ENCODE measurements at places on chromosomes 12 and 14. TPM values are rescaled to one million over a fixed set of nuclear protein-coding genes. Genes with fewer than 3 reads are reported as not detected.

The DDX23 gene
- total RNA-seq = 62.4 TPM

The CLEC1B gene
- not detected for total RNA-seq

The ITPR2 gene
- 24.6 TPM for total RNA-seq

The ACOT4 gene
- 1.7 TPM for total RNA-seq

DNA sequence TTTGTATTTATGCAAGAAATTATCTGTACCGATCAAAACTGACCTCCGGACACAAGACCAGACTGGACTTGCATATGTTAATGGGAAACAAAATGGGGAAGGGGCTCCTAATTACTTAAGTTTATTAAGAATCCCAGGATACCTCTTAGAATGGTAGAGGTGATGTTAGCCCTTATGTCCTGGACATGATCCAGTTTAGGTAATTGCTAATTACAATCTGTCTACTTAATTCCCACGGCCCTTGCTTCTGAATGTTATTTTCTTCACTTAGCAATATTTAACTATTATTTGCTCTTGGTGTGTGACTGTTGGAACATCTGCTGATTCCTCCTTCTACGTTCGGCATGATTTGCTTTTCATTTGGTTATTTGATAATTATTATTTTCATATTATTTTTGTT, 644.0 kb downstream of the DIO2 start:
- DNase-seq = no peak

DNA sequence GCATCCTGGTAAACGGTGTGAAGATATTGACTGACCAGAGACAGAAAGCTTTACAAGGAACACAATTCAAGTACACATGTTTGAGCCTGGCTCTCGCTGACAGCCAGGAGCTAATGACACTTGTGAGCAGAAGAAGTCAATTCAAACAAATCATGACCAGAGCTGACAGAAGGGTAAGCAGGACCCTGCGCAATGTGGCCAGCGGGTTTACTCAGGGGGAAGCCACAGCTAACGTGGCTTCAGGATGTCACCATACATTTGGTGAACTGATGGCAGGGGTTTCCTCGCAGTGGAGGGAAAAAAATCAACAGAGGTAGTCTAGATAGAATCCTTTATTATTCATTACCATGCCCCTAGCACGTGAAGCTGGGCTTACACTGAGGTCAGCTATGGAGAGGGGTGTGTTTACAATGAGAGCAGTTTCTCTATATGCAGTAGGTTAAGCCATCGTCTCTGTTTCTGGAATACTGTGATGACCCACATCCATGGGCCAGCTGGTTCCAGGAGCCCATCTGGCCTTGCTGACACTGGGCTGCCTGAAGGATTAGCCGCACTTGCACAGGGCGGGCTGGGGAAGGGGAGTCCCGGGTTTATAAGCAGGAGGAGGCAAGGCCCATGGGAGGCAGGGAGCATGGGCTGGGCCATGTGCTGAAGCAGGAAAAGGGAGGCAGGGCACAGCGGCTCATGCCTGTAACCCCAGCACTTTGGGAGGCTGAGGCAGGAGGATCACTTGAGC, 198.2 kb upstream of the PRMT8 start:
- DNase-seq = no peak

DNA sequence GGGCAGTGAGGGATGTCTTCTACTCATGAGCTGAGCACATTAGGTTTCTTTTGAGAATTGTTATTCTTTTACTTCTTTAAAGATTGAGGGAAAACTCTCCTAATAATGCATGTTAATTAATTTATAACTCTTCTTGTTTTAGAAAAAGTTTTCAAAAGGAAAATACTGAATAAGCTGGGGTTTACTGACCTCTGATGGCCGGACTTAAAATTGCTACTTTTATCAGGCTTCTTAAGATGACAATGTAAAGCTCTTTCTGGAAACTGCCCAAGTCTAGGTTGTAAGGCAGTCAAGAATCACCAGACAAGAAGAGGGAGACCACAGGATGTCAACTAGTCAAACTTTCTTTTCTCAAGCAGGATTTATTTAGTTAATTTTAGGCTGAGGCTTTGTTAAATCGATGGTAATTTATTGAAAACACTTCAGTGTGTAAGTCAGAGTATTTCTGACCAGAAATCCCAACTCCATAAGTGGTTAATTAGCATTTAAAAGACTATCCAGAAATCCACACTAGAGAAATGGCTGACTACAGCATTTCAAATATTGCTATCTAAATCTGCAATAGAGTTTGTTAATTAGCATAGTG, 82.1 kb downstream of the AVPR1A start:
- DNase-seq = peak; percentile 67

GRCh38 chr14:71610797-71611196, 321.4 kb upstream of the RGS6 start:
- no peak for DNase-seq

GRCh38 chr14:20652996-20653975, 11.8 kb upstream of the OR6S1 start:
- peak; percentile 72 for DNase-seq

DNA sequence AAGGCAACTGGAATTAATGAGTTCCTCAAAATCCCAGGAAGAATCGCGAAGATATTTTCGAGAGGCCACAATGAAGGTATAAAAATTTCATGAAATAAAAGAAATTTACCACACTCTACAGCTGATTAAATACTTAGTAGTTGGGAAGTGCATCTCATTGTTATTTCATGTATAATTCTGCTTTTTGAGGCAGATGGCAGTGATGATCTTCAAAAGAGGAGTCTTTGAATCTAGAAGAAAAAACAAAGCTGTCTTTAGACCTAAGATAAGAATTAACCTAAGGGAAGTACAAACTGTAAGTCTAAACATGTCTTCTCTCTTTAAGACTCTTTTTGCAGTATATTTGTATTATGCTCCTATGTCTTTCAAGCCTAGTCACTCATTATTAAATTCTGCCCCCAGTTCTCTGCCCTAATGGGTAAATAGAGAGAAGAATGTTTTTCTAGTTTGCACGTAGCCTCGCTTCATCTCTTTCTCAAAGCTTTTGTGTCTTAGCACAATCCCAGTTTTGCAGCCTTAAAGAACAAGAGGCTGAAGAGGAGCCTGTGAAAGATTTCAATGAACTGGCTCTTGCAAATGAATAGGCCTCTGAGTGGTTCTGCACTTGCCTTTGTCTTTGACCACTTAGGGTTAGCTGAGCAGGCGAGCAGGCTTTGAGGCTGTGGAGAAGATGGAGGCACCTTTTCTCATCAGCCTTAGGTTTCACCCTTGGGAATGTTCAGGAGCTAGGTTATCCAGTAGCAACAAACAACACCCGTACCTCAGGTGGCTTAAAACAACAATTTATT, 32.7 kb downstream of the CFAP54 start:
- no peak for DNase-seq

GRCh38 chr14:53571641-53572328, 384.8 kb downstream of the BMP4 start:
- peak; percentile 67 for DNase-seq
